Hematopoietic multipotent progenitor cell treated with erythropoietin and hydrocortisone succinate and interleukin-3 and kit ligand, for 17 days (in vitro differentiated cells): ENCODE measurements at places on chromosomes 12 and 14.

GRCh38 chr12:95214466-95214865 lies 2.8 kb downstream of the FGD6 start:
- no peak for DNase-seq

- DNase-seq, result no peak
Observed at GRCh38 chr14:89269404-89269803, 147.6 kb downstream of the FOXN3 start.

- DNase-seq, result peak; percentile 44
Observed at GRCh38 chr12:25130741-25131188, 64.2 kb downstream of the DNAI7 start.

DNA sequence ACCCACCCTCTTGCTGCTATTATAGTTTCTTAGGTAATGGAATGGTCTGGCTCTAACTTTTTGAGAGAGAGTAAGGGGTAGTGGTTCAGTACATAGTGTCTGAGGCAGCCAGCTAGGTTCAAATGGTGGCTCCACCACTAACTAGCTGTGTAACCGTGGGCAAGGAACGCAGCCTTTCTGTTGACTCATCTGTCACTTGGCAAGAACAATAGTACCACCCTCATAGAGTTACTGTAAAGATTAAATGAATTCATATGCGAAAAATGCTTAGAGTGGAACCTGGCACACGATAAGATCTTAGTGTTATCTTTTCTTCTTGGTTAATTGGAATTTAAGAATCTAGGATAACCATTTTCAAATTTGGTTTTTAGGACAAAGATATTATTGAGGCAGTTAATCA lies 14.0 kb downstream of the CCDC62 start:
- DNase-seq, result no peak

GRCh38 chr12:82694276-82694675 lies 7.6 kb downstream of the TMTC2 start:
- DNase-seq, result no peak

- no peak for DNase-seq
Observed at GRCh38 chr12:52319097-52319496, 2.1 kb downstream of the KRT83 start.

- DNase-seq, result no peak
Observed at GRCh38 chr14:32354716-32355115, 25.6 kb downstream of the AKAP6 start.

GRCh38 chr14:105616802-105617192 lies 90.4 kb downstream of the TMEM121 start:
- DNase-seq, result no peak

DNA sequence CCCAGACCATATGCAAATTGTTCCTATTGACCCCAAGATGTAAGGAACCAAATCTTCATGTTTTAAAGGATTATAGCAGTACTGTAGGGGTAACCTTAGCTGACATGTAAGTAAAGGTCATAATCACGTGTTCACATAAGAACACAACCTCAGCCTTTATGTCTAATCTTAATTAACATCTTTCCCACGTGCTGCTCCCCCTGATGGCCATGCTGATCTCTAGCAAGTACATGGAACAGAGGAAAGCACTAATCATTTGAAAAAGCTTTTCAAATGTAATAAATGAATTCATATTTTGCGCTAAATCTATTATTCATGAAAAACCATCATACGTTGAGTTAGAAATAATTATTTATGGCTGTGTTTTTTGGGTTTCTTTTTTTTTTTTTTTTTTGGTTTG lies 30.5 kb upstream of the ITPR2 start:
- no peak for DNase-seq

GRCh38 chr12:6444704-6445688 lies at the start of gene CD27:
CD27 (plus strand) TSS chr12:6444955; CDS start chr12:6445096, 141 bp downstream.
- DNase-seq, result no peak

GRCh38 chr14:29897181-29897580 lies 30.5 kb downstream of the PRKD1 start:
- DNase-seq, result no peak

- no peak for DNase-seq
Observed at GRCh38 chr12:44863867-44864266, 12.2 kb downstream of the NELL2 start.

DNA sequence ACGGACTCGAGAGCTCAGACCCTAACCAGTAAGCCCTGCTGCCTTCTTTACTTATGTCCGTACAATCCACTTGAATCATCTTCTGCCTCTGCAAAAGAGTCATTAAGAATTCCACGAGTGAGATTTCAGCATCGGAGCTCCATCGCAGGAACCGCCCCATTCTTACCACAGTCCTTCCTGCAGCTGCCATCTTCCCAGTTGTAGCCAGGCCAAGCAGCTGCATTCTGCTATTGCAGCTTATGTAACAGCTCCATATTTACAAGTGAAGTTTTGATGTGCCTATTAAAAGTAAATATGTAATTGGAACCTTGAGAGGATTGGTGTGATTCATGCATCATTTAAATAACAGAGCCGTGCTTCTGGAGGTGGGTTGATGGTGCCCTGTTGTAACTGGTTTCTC lies 157.4 kb downstream of the KICS2 start:
- DNase-seq, result no peak

DNA sequence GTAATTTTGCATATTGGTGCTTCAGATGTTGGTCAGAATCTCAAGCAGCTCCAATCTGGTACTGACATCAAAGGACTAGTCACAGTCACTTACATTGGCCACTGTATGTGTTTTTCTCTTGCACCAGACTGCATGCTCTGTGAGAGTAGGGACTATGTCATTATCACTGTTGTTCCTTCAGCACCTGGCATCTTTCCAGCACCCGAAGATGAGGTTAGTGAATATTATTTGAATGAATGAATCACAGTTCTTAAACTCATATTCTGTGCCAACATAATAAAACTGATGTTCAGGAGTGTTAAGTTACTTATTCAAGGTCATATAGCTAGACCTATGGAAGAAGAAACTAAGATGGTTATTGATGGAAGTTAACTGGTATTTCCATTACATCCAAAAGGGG lies 204.5 kb upstream of the TBX3 start:
- no peak for DNase-seq

GRCh38 chr12:26867080-26867479 lies 34.1 kb upstream of the ITPR2 start:
- DNase-seq, result no peak

- DNase-seq, result no peak
Observed at GRCh38 chr14:22164616-22165015, 424.4 kb downstream of the DAD1 start.

DNA sequence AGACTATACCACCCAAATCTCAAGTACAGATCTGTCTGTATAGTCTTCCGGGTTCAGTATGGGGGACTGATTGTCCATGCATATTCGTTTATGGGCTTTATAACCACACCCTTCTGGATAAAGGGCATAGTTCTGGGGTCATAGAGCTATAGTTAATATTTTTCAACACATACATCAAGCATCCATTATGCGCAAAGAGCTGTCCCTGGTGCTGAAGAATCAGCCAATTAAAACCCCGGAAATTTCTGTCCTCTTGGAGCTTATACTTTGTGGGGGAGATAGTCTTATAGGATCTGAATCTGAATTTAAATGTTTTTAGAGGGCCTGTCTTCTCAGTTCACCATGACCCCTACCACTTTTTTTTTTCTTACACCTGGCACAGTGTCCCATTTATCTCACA lies 256.7 kb downstream of the SUDS3 start:
- no peak for DNase-seq

GRCh38 chr12:84495711-84496110 lies 416.9 kb downstream of the SLC6A15 start:
- no peak for DNase-seq

DNA sequence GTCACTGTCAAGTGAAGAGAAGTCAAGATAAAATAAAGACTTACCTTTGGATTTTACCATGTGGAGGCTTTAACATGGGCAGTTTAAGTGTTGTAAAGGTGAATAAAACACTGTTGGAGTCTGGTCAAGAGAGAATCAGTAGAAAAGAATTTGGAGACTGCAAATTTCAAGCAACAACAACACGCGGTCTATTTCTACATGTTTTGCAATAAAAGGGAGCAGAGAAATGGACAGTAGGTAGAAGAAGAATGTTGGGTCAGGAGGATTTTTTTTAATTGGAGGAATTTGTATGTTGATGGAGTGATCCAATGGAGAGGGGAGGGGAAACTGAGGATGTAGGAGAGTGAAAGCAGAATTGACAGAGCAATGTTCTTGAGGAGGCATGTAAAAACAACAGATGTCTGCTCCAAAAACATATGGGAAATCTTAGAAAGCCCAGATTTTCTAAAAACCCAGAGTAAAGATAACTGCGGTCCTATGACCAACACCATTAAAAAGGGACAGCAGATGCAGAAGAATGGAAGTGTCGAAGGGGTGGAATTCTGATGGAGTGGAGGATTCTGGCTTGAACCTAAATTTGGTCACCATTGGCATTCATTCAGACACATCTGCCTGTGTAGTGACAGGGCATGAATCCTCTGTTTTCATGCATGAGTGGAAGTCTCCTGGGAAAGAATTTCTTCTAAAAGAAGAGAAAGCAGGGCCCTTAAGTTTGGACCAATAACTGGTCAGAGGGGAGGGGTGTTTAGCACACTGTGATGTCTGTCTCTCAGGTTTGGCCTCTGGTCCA lies 68.0 kb upstream of the OSBPL8 start:
- DNase-seq, result no peak

DNA sequence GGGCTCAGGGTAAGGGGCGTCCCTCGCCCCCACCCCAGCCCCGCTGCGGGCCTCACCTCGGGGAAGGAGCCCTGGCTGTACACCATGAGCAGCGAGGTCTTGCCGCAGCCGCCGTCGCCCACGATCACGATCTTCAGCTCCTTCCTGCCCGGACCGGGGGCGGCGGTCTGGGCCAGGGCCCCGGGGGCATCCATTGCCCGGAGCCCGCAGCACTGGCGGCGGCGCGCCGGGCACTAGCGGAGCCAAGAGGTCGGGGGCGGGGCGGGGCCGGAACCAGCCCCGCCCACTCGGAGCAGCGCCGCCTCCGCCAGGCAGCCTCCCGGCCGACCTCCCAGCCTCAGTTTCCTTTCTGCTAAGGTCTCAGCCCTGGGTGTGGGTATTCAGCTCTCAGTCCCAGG lies at the start of gene RHOF:
Gene RHOF, minus strand, starts transcription at position 249 of the 398 bp plus-strand sequence. Its CDS starts 55 bp downstream, at position 194.
- peak; percentile 79 for DNase-seq
